Right lobe of liver (tissue), 6 donors: ENCODE measurements at places on chromosomes 5 and 9. TPM values are rescaled to one million over a fixed set of nuclear protein-coding genes. Genes with fewer than 3 reads are reported as not detected.
A peak's percentile ranks its signal among the peaks of the same experiment; 100 is the strongest.

GRCh38 chr5:159765135-159765433 is 151.2 kb upstream of the ADRA1B start:
- no peak for DNase-seq
- no peaks in the 10 kb centered on the region for H3K4me1 ChIP-seq
- H3K36me3 ChIP-seq, result no peaks in the 10 kb centered on the region
- no peak overlapping the region for H3K4me3 ChIP-seq
- no peak overlapping the region for H3K27ac ChIP-seq
- no peaks in the 10 kb centered on the region for H3K27me3 ChIP-seq

DNA sequence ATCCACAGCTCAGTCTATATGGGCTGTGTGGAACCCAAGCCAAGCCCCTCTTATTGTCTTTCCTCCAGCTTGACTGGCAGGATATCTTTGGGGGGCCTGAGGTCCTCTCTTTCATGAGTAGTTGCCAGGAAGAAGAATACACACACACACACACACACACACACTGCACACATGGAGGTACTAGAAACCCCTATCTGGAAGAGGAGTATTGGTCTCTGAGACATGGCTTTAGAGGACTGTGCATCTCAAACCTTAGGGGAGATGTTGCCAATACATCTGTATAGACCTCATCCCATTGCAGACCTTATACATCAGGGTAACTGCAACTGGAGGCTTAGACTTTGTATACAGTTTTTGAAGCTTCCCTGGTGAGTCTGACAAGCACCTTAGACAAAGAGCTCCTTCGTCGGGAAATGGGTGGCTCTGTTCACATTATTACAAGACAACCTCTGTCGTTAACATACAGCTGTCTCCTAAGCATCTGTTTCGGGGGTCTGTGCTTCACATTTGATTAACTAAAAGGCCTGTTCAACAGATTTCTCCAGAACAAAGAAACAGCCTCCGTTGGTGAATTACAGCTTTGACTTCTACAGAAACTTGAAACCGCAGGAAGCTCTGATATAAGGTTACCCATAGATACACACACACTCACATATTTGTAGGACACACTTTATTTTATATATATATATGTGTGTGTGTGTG is 5.5 kb upstream of the ENTREP1 start:
- no peaks in the 10 kb centered on the region for H3K27me3 ChIP-seq
- H3K4me3 ChIP-seq, result no peak overlapping the region
- no peaks in the 10 kb centered on the region for H3K4me1 ChIP-seq
- no peak overlapping the region for H3K27ac ChIP-seq
- no peaks in the 10 kb centered on the region for H3K36me3 ChIP-seq
- no peak for DNase-seq

Gene SLC45A2
- total RNA-seq, result 0.25 TPM

- DNase-seq, result no peak
- H3K4me3 ChIP-seq, result no peak overlapping the region
- H3K27me3 ChIP-seq, result no peaks in the 10 kb centered on the region
- H3K36me3 ChIP-seq, result no peaks in the 10 kb centered on the region
- no peaks in the 10 kb centered on the region for H3K4me1 ChIP-seq
Measured at GRCh38 chr5:77550406-77550805, 58.3 kb upstream of the WDR41 start.

- DNase-seq, result peak; percentile 57
- H3K27ac ChIP-seq, result no peak within 1 kb of the TSS
Measured at GRCh38 chr5:95284572-95285408, at the start of gene MCTP1. Gene MCTP1 (minus strand): TSS chr5:95285094.

DNA sequence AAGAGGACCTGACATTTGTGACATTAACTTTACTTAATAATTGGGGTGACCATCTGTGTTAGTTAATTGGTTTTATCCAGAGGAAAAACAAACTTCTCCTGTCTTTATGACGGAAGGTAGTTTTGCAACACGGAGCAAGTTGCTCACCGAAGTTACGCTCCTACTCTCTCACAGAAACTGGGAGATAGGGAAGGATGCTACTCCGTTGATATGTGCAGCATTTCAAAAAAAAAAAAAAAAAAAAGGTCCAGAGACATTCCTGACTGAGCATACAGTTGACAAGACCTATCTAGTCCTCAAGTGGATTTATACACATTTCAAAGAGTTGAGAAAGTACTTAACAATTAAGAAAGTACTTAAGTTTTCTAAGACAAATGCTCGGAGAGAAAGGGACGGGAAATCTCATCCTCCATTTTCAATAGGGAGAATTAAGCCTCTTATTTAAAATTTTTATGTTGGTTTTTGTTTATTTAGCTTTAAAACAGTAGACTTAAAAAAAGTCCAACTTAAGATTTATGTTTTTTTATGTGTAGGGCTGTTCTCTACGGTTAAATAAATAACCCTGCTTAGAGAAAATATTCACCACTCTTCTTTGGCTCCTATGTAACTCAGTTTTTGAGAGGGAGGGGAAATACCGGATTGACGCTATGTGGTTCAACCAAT is 455 bp upstream of the FER start:
- H3K36me3 ChIP-seq, result no peaks in the 10 kb centered on the region
- no peaks in the 10 kb centered on the region for H3K27me3 ChIP-seq
- H3K4me1 ChIP-seq, result no peaks in the 10 kb centered on the region

Gene DMGDH
- total RNA-seq, result 55.7 TPM

Gene DAB2
- 10.4 TPM for total RNA-seq

Gene CEP78
- 5.5 TPM for total RNA-seq

- H3K27me3 ChIP-seq, result no peaks in the 10 kb centered on the region
- no peaks in the 10 kb centered on the region for H3K36me3 ChIP-seq
- no peak overlapping the region for H3K4me3 ChIP-seq
- H3K4me1 ChIP-seq, result peaks cover 7% of the 10 kb centered on the region
Measured at GRCh38 chr5:158701406-158702177, 398.1 kb downstream of the EBF1 start.

- H3K36me3 ChIP-seq, result no peaks in the 10 kb centered on the region
- peaks cover 4% of the 10 kb centered on the region for H3K4me1 ChIP-seq
- H3K27ac ChIP-seq, result no peak overlapping the region
- DNase-seq, result peak; percentile 43
- no peak overlapping the region for H3K4me3 ChIP-seq
- H3K27me3 ChIP-seq, result no peaks in the 10 kb centered on the region
Measured at GRCh38 chr5:68420476-68421344, 205.2 kb downstream of the PIK3R1 start.

DNA sequence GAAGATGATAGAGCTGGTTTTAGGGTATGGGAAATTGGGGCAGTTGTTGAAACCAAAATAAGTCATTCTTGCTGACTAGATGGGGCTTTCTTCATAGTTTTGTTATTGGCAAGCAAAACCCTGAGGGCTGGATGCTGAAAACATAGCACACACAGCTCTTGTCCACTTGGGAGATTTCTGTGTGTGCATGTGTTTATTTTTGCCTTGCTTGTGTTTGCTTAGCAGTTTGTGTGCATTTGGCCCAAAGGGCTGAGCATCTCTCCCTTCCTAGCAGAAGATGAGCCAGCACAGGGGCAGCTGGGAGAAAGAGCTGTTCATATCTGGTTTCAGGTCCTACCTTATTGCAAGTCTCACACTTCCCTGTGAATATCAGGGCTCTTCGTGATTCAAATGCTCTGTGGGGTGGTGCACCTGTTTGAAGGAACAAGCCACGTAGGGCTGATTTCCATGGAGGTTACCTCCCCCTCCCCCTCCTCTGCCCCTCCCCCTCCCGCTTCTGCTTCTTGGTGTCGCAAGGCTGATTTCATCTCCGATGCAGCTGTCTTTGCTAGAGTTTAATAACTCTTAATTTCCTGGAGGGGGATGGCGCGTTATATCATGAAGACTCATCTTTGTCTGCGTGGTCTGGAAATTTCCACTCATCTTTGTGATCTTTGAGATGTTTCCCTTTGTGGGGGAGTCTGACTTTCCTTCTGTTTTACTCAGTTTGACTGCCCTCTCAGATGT is 296.5 kb downstream of the ARHGAP26 start:
- no peaks in the 10 kb centered on the region for H3K36me3 ChIP-seq
- DNase-seq, result no peak
- H3K27me3 ChIP-seq, result no peaks in the 10 kb centered on the region
- H3K27ac ChIP-seq, result no peak overlapping the region

- H3K36me3 ChIP-seq, result no peaks in the 10 kb centered on the region
- H3K27me3 ChIP-seq, result no peaks in the 10 kb centered on the region
- H3K4me3 ChIP-seq, result no peak overlapping the region
- no peaks in the 10 kb centered on the region for H3K4me1 ChIP-seq
- DNase-seq, result no peak
- no peak overlapping the region for H3K27ac ChIP-seq
Measured at GRCh38 chr5:136769093-136769492, 403.7 kb upstream of the TRPC7 start.

DNA sequence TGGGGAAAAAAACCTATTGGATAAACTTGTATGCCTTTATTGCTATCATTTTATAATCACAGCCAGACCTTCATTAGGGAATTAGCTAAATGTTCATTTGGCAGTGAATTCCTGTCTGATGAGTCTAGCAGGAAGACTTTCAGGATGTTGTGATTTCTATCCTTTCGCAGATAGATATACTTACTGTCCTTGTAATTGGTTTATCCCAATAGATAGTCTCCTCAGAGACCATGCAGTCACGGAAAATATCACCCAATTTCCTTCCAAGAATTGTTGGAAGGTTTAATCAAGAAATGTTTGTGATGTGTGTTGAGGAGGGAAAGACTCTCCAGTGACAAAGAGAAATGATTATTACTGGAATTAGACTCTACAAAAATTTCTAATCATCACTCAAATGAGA is 1937.9 kb upstream of the WWC1 start:
- no peaks in the 10 kb centered on the region for H3K36me3 ChIP-seq
- H3K4me3 ChIP-seq, result no peak overlapping the region

Gene PCDHA11
- not detected for total RNA-seq

DNA sequence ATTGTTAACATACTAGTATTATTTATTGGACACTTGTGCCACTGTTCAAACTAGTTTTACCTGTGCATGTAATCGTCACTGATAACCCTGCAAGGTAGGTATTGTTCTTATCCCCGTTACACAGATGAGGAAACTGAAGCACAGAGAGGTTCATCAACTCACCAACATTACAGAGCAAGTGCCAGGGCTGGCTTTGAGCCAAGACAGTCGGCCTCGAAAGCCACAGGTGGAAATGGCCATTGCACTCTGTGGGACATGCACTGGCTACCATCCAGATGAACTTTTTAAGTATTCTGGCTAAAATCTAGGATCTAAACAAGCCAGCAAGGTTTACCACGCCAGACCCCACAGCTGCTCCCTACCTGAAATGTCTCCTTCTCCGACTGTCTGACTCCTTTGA is 57.9 kb downstream of the TEX10 start:
- no peak for DNase-seq
- no peaks in the 10 kb centered on the region for H3K27me3 ChIP-seq
- no peak overlapping the region for H3K27ac ChIP-seq
- peaks cover 35% of the 10 kb centered on the region for H3K4me1 ChIP-seq

Gene SLC34A3
- total RNA-seq, result not detected

- no peaks in the 10 kb centered on the region for H3K36me3 ChIP-seq
- H3K4me3 ChIP-seq, result no peak overlapping the region
Measured at GRCh38 chr5:28328681-28329080, 1290.3 kb upstream of the CDH9 start.

GRCh38 chr9:105046907-105047741 is 119.2 kb upstream of the ABCA1 start:
- no peaks in the 10 kb centered on the region for H3K27me3 ChIP-seq
- DNase-seq, result no peak
- H3K36me3 ChIP-seq, result no peaks in the 10 kb centered on the region
- H3K27ac ChIP-seq, result no peak overlapping the region
- no peak overlapping the region for H3K4me3 ChIP-seq

DNA sequence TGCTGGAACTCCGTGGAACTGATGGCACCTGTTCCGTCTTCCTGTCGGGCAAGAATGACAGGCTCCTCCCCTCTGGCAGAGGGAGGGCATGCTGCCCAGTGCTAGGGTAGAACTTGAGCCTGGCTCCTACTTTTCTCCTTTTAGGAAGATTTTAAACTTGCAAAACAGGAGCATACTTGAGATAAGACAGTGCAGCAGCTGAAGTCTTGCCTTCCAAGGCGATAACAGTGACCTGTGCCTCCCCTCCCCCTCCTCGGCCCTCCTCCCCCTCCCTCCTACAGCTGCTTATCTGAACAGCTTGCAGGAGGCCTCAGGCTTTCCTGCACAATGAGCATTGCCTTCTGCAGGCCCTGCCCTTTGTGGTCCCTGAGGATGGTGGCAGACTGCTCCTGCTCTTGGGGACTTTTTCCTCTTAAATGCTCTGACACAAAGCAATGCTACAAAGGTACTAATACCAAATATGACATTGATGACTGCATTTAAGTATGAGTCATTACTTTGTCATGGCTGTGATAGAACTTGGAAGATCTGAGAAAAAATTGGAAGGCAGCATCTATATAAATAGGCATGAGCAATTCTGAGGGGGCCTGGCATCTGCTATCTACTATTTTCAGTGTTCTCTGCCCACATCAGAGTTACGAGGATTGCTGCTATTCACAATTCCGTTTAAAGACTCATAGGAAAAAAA is 2.0 kb downstream of the GADD45G start:
- DNase-seq, result peak; percentile 50
- H3K27ac ChIP-seq, result peak overlapping the region; percentile 89
- no peaks in the 10 kb centered on the region for H3K36me3 ChIP-seq
- no peaks in the 10 kb centered on the region for H3K27me3 ChIP-seq
- H3K4me3 ChIP-seq, result peak overlapping the region; percentile 84
- peaks cover 30% of the 10 kb centered on the region for H3K4me1 ChIP-seq

Gene NSG2
- total RNA-seq, result not detected

DNA sequence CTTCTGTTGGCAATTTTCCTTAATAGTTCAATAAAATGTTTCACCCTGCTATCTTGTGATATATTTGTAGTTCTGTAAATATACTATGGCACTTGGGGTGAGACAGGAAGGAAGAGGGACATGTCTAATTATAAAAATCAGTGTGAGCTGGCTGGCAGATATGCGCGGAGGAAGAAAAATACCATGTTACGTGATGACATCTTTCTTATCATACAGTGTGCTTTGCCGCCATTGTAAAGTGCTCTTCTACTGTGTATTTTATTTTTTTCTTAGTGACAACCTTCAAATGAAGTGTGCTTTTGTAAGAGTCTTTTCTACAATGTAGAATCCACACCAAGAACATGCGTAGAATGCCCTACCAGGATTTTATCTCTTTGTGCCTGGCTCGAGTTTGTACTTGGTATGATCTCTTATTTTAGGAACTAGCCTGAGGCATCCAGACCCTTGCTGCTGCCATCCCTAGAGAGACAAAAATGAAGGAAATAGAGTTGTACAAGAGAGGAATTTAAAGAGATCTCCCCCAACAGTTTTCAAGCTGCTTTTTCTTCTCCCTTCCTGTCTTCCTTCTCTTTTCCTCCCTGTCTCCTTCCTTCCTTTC is 46.7 kb upstream of the RIOK2 start:
- DNase-seq, result no peak
- H3K27ac ChIP-seq, result no peak overlapping the region
- no peaks in the 10 kb centered on the region for H3K27me3 ChIP-seq
- no peak overlapping the region for H3K4me3 ChIP-seq
- H3K4me1 ChIP-seq, result no peaks in the 10 kb centered on the region
